Brain (organoid and tissue), 16 donors: ENCODE measurements at places on chromosomes 5 and 9. TPM values are rescaled to one million over a fixed set of nuclear protein-coding genes. Genes with fewer than 3 reads are reported as not detected.

The NPR3 gene
- 0.17 TPM for polyA plus RNA-seq

The GDF9 gene
- 0.48 TPM for polyA plus RNA-seq

DNA sequence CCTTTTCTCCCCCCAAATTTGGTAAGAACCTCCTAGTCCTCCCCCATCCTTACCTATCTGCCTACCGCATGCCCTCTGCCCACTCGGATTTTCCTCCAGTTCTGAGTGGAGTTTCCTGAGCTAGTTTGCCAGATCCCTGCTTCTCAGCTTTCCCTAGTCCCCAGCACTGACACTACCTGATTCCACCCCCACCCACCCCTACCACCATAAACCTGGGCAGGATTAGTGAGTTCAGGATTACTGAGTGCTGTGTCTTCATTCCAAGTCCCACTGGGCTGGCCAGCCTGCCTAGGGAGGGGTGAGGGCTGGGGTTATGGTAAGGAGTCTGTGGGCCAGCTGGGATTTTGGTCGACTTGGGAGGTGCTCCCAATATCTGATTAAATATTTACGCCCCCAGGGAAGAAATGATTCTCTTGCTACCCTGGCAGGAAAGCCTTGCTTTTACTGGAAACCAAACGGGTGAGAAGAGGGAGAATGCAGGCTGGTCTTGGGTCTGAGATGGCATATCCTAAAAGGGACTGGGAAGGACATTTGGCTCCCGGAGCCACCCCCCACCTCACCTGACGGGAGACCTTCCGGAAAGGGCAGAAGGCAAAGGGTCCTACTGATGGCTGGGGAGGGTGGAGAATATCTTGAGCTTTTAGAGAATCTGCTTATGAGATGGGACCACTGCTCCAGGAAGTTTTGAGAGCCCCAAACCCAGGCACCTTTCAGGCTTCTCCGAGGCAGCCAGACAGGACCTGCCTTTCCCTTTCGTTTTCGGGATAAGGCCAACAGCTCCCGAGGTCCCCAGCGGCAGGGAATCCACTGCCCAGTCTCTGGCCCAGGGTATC is 3.7 kb downstream of the PITX1 start:
- DNase-seq: no peak

DNA sequence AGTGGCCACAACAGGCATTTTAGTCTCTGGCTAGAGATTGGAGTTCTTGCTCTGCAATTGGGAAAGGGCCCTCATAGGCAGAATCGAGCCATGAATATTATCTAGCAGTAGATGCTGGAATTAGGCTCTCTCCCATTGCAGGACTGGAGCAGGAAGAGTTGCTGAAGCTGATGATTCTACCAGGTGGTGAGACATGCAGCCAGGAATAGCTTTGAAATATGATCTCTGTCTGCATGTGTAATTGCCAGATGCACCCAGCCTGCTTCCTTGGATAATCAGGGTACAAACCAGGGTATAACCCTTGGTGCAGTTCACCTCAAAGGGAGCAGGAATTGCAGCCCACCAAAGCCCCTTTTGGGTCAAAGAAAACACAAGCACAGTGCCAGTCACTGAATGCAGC is 211.4 kb upstream of the FTMT start:
- no peak for DNase-seq
